Neural progenitor cell (in vitro differentiated cells): ENCODE measurements at places on chromosomes 12 and 14.

- DNase-seq: peak; percentile 24
These were observed 21.8 kb upstream of the EGLN3 start for GRCh38 chr14:33972583-33973081.

GRCh38 chr12:57850854-57851430 lies 4.4 kb upstream of the CTDSP2 start:
- peak; percentile 17 for DNase-seq

DNA sequence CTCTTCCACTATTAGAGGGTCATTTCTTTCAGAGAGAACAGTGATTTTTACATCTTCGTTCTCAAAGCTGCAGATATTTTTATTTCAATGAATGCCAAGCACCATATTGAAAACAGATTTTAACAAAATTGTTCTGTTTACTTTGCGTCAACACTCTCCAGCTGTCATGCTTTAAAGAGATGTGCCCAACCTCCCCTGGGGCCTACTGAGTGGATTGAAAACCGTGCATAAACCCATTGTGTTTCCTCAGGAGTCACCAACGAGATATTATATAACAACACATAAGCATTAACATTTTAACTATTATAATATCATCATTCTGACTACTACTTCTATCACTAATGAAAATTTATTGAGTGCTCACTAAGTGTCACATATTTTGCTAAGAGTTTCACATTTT lies 81.6 kb downstream of the MYF5 start:
- no peak for DNase-seq

- DNase-seq: no peak
These were observed 114.0 kb upstream of the KRAS start for GRCh38 chr12:25364529-25365339.

DNA sequence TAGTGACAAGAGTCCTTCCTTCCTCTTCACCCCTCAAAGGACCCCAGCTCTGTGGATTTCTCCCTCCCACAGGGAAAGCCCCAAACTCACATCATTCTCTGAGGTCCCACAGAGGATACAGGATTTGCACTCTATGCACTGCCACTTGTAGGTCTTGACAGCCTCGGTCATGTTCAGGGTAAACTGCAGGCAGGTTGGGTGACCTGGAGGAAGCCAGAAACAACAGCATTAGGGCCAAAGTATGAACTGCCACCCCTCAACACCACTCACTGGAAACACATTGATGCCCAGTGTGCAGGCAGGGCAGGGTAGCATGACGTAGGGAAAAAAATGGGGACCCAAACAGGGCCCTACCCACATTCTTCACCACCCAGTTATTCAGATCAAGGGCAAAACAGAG lies 264.4 kb downstream of the DPF3 start:
- no peak for DNase-seq

DNA sequence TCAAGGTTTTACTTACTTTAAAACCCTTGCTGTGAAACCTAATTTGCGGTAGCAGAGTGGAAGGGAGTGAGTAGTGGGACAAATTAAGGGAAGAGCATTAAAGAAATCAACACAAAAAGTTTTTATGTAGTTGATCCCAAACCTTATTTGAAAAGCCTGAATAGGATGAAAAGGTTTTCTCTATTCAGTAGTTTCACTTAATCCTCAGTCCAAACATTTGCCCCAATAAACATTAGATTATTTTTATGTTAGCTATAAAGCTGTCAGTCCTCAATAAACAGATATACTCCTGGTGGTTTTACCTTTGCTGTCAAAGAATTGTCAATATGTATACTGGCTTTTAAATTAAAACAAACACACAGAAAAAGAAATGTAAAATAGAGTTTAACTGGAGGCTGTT lies 136.0 kb downstream of the PAX9 start:
- no peak for DNase-seq

GRCh38 chr14:71245659-71246361 lies 338.6 kb downstream of the PCNX1 start:
- DNase-seq: no peak

- DNase-seq: no peak
These were observed 120.0 kb downstream of the KCNA5 start for GRCh38 chr12:5163661-5164060.

DNA sequence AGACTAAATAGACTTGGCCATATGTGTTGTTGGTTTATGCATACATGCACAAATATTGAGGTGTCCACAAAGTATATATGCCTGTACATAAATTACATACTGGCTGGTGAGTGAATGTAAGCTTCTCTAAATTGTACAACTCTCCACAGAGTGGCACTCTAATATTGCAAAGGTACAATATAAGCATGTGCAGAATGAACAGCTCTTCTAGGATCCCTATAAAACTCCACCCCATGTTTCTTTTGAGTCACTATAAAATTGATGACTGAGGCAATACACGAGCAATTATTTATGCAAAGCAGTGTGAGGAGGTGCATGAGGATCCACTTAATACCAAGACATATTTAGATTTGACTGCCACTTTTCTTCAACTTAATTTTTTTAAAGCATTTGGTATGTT lies 172.2 kb downstream of the NAV3 start:
- no peak for DNase-seq

DNA sequence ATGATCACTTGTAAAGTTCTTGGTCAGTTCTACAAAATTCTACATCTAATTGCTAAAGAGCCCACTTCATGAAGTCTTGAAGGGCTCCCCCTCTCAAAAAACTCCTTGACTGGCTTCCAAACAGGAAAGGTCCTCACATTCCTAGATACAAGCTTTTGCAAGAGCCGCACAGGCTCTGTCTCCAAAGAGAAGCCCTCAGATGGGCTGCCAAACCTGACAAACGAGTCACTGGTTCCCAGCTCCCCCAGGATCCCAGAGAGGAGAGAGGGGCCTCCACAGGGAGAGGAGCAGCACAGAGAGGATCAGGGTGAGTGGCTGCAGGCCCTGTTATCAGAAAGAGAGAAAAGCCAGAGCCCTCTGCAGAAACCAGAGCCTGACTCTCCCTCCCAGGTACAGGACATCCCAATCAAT lies 5.8 kb downstream of the NID2 start:
- DNase-seq: no peak

GRCh38 chr12:118337194-118337838 lies 35.4 kb downstream of the TAOK3 start:
- DNase-seq: no peak

DNA sequence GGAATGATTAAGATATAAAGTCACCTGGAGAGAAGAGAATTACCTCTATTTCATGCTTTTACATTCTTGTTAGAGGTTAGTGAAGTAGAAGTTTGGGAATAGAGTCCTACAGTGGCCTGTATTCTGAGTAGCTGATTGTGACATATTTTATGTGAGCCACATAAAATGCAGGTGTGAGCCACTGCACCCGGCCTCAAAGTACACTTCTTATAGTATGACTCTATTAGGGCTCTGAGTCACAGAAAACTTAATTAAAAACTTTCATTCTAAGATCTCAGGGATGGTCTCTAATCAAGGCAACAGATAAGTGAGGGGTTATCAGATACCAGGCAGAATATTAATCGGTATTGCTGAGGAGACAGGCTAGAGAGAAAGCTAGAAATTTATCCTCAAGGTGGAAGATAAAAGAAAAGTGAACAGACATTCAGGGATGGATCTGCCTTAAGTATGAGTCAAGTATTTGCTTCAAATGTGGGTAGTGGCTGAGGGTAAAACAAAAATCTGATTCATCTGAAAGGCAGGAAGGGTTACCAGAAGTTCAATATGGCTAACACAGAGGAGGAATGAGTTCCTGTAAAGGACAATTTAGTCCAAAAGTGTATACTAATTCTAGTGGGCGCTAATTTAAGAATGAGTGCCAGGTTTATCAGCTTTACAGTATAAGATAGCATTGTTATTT lies 5.5 kb upstream of the G2E3 start:
- no peak for DNase-seq

DNA sequence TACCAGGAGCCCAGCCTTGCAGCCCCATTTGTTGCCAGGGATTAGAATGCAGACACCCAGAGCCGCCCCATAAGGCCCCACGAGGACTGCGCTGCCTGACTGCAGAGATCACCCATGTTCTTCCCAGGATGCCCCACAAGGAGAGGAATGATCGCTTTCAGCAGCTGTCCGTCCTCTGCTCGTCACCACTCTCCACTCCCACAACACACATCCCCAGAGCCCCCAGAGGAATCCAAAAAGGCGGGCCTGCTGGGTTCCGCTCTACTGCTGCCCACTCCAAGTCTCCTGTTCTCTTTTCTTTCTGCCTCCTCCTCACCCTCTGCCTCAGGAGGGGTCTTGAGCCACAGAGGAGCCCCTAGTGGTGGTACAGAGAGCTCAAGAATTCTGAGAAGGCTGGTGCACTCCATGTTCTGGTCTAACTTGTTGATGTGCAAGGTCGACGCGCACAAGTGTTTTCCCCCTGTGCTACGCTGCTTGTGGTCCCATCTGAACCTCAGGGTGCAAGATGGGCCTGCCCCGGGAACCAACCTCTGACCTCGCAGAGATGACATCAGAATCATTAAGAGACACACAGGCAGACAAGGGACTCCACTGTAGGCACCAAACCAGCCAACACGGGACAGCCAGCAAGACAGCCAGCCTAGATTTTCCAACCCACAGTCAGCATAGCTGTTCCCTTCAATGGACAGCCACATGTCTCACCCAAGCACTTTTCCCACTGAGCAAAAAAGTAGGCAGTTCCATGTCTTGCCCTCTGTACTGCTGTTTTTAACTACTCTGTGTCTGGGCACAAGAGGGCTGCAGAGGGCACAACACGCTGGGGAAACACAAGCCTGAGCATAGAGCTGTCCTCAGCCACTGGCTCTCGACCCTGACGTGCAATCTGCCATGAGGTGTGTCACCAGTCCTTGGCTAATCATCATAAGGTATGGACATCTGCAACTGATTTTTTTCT lies 29.9 kb downstream of the PXN start:
- peak; percentile 55 for DNase-seq

GRCh38 chr12:67531051-67531450 lies 117.5 kb upstream of the DYRK2 start:
- no peak for DNase-seq

DNA sequence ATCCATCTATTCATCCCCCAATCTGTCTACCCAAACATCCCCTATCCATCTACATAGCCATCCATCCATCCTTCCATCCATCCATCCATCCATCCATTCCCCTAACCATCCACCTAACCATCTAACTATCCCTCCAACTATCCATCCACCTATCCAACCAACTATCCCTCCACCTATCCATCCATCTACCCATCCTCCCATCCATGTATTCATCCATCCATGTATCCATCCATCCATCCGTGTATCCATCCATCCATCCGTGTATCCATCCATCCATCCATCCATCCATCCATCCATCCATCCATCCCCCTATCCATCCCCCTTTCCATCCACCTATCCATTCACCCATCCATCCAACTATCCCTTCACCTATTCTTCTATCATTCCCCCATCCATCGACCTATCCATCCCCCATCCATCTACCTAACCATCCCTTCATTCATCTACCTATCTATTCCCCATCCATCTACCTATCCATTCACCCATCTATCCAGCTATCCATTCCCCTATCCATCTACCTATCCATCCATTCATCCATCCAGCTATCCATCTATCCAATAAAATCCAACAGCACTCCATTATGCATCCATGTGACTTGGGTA lies 131.7 kb downstream of the VRK1 start:
- DNase-seq: no peak

- peak; percentile 16 for DNase-seq
These were observed 1.1 kb downstream of the HDAC7 start for GRCh38 chr12:47818467-47819137.

- no peak for DNase-seq
These were observed 490.3 kb downstream of the APAF1 start for GRCh38 chr12:99135376-99135775.

DNA sequence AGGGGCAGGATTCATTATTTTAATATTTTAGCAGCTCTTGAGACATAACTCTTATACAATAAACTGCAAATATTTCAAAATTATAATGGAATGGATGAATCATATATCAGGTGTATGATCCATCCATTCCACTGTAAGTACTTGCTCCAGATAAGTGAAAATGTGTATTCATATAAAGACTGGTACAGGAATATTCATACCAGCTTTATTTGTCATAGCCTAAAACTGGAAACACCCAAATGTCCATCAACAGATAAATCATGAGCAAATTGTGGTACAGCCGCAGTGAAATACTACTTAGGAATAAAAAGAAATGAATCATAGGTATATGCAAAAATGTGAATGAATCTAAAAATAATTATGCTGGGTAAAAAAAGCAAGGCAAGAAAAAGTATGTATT lies 263.6 kb upstream of the SYT10 start:
- no peak for DNase-seq

DNA sequence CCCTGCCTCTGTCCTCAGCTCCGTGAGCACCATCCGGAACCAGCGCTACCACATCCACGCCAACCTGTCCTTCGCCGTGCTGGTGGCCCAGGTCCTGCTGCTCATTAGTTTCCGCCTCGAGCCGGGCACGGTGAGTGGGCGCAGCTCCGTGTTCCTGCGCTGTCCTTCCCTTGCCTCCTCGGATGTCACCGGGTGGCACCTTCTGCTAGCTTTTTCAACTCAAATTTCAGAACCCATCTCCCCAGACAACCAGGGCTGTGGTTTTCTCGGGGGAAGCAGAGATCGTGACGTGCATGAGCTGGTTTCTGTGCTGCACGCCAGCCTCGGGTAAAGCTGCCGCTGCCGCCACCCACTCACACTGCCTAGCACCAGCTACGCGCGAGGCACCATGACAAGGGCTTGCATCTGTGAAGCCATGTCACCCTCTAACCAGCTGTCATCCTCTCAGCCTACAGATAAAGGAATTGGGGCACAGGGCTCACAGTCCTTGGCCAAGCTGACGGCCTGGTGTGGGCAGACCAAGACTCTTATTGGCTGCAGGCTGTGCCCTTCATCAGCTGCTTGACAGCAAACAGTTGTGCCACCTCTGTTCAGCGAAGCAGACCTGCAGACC lies 152.1 kb downstream of the ADGRD1 start:
- no peak for DNase-seq

GRCh38 chr12:108129017-108129812 lies at the start of gene WSCD2:
WSCD2 (plus strand) TSS chr12:108129288; CDS start chr12:108195833, 66,545 bp downstream.
- peak; percentile 96 for DNase-seq

- DNase-seq: no peak
These were observed 80.8 kb downstream of the CIT start for GRCh38 chr12:119796292-119796691.

DNA sequence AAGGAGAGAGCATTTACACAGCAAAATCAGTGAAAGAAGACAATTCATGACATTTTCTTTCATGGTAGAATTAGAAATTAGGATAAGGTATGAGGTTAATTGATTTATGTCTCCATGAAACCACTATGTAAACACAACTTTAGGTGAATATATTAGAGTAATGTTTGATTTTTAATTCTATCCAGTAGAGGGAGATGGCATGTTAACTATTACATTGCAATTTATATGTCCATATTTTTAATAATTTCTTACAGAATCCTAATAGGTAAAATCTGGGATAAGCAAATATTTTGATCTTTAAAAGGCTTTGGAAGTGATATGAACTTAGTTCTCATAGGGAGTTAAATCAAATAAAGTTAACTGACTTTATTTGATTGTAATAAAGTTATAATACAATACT lies 373.4 kb upstream of the PDE3A start:
- no peak for DNase-seq
